GM13976 (cell line): ENCODE measurements at places on chromosomes 1 and 21.

DNA sequence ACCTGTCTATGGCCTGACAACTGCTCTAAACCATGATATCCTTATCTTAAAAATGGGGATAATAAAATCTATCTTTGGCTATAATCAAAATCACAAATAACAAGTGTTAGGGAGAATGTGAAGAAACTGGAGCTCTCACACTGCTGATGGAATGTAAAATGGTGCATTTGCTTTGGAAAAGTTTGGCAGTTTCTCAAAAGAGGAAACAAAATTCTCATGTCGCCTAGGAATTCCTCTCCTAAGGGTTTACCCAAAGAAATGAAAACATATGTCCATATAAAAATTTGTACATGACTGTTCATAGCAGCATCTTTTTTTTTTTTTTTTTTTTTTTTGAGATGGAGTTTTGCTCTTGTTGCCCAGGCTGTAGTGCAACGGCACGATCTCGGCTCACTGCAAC, 64.3 kb downstream of the ZNF281 start:
- no peak for DNase-seq

DNA sequence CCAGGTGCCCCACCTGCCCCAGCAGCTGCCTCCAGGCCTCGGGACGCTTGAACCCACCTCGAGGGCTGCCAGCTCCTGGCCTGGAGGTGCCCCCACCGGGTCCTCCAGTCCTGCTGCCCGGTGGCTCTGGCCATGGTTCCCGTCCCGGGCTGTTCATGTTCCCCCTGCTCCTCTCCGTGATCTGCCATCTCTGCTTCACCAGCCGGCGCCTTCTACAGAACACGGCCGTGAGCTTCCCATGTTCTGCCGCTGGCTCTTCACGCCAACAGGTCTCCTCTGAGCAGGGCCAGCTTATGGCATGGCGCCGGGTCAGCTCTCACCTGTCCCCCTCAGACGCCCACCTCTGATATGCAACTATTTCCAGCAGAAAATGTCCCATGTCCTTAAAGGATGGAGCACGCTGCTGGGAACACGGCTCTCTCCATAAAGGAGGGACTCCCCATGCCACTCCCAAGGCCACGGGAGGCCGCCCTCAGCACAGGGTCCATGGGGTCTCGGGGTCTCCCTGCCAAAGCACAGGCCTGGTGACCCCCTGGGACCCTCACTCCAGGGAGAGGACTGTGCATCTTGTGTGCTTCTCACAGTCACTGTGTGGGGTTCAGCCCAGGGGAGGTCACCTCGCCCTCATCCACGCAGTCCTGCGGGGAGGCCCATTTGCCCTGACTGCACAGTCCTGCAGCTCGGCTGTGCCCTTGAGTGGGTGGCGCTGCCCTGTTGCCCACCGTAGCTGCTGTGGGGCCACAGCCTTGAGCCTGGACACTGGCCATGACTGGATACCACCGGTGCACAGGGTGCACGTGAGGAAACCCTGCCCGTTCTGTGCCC, 36.7 kb downstream of the COL18A1 start:
- no peak for DNase-seq

- no peak for DNase-seq
These were observed 68.0 kb downstream of the LRRN2 start for GRCh38 chr1:204617256-204618147.

- no peak for DNase-seq
These were observed 725.2 kb downstream of the PTPRU start for GRCh38 chr1:29961293-29962059.

DNA sequence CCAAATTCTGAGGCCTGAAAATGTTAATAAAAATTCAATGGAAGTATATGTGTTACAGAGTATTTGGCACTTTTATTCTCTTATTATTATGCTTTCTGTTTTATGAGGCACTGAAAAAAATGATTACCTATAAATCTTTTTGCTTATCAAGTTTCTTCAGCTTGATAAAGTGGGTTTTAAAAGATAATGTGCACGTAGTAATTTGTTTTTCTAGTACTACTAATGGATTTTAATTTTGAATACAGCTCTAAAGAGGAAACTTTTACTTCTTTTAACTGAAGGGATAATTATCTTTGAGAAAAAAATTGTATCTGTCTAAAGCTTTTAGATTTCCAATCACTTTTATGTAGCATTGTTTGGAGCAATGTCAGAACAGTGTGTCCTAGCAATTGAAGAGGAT, 211.4 kb upstream of the L1TD1 start:
- DNase-seq, result no peak

DNA sequence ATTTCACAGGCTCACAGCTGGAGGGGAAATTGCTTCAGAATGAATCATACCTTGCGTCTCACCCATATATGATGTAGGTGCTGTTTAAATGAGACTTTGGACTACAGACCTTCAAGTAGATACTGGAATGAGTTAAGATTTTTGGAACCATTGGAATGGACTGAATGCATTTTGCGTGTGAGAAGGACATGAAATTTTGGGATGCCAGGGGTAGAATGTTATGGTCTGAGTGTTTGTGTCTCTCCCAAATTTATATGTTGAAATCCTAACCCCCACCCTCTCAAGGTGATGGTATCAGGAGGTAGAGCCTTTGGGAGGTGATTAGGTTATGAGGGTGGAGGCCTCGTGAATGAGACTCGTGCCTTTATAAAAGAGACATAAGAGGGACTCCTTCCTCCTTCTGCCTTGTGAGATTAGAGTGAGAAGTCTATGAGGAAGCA, 41.4 kb downstream of the KCNK1 start:
- DNase-seq, result no peak

DNA sequence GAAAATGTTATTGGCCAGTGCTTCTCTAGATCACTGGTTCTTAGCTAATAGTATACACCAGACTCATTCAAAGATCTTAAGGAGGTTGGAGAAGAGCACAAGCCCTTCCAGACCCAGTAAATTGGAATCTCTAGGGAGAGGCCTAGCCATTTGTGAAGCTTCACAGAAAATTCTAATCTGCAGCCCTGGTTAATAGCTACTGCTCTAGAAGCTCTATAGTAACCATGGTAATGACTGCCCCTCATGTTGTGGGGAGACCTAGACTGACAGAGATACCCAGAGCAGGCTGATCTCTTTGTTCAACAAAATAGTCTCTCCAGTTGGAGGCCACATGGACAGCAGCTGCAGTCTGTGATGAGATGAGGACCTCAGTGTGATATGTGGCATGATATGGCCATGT, 31.7 kb downstream of the ARID1A start:
- DNase-seq, result no peak

DNA sequence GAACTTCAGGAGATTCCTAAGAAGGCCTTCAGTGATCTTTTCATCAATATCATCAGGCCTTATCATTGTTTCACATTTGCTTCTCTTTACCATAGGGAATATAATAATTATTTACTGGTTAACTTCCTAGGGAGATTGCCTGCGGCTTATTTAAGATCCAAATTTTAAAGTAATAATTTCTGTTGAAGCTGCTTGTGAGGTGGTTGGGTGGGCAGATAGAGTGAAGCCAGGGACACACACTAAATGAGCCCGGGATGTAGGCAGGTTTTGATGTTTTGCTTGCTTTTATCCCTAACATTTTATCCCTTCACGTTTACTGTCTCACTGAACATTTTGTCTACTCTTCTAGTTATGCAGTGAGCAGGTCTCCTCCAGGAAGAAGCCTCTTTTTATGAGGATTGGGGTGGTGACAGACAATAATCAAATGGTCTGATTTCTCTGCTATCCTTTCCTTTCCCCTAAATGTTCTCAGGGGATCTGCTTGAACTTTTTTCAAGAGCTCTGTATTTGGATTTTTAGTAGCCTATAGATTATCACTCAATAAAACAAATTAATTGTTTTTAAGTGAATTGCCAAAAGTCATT, 164.7 kb downstream of the RUNX1 start:
- DNase-seq, result no peak

DNA sequence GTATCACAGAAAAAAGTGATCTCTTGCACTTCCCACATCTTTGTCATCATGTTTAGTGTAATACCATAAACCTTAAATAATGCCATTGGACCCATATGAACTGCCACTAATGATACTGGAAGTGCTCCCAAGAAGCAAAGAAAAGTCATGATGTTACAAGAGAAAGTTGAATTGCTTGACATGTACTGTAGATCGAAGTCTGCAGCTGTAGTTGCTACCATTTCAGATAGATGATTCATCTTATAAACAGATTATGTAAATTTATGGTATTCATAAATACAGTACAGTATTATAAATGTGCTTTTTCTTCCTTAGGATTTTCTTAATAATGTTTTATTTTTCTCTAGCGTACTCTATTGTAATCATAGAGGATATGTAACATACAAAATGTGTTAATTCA, 30.1 kb upstream of the LAMC2 start:
- DNase-seq, result no peak

GRCh38 chr1:21573971-21574465, 64.8 kb downstream of the ALPL start:
- no peak for DNase-seq

DNA sequence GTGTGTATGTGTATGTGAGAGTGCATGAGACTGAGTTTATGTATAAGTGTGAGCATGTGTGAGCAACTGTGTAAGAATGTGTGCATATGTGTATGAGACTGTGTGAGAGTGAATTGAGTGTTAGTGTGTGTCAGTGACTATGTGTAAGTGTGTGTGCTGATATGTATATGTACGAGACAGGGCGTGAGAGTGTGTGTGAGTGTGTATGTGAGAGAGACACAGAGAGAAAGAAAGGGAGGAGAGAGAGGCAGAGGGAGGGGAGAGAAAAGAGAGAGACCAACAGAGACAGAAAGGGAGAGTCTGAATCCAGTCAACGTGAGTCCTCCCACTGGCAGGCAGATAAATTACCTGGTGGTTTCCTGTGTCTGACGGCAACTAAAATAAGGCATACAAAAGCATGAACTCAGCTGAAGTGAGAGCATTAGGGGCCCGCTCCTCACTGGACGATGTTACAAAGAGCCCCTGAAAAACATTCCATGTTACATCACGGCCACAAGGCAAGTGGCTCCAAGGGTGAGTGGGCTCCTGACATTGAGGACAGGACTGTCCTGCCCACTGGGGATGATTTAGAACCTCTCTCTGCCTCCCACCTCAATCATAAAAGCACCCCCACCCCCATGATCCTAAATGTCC, 66.6 kb upstream of the TIAM1 start:
- no peak for DNase-seq

GRCh38 chr1:69858534-69858933, 290.8 kb downstream of the LRRC7 start:
- DNase-seq, result no peak

DNA sequence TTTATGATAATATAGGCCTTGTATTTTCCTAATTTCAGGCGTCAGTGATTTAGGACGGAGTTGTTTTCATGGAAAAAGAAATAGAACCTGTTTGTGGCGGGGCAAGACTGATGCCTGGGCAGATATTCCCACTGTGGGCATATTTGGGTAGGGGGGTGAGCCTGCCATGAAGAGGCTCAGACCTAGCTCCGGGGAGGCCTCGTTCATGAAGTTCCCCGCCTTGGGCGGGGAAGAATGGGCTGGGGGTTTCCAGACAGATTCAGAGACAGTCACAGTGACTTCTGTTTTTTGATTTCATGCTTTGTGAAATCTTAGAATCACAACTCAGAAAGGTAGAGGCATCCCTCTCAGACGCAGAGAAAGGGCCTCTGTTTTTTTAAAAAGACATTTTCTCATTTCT, 36.1 kb downstream of the RUNX3 start:
- DNase-seq, result peak; percentile 27

DNA sequence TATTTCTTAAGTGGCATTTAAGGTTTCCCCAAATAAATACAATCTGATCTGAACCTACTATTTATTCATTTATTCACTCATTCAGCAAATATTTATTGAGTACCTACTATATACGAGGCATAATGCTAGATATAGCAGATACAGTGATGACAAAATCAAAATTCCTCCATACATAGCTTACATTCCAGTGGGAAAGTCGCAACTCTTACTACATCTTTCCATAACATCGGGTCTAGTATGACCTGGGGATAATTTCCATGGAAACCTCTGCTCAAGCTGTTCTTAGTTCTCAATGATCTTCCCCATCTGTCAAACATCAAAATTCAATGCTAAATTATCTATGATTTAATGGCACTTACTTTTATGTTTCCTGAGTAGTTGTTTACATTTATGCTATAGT, 70.8 kb upstream of the PRKACB start:
- no peak for DNase-seq

- no peak for DNase-seq
These were observed 19.8 kb upstream of the DDAH1 start for GRCh38 chr1:85484716-85485115.

GRCh38 chr1:237043846-237044636, 2.1 kb downstream of the RYR2 start:
- no peak for DNase-seq

DNA sequence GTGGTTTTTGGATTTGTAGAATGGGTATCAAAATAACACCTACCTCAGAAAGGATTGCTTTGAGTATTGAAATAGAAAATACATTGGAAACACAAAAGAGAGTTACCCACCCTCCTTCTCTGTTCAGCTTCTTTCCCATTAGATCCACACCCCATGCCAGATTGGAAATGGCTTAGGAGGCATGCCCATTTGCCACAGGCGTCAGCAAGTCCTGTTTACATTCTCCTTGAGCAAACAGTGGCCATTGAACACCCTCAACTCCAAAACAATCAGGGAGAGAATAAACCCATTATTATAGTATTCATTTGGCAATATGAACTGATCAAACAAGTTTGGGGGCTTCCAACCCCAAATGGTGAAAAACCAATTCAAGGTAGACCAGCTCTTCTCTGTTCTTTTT, 2.4 kb downstream of the ELAPOR1 start:
- no peak for DNase-seq

- DNase-seq, result no peak
These were observed 17.9 kb downstream of the PTPRF start for GRCh38 chr1:43548285-43549271.

- no peak for DNase-seq
These were observed 1.6 kb downstream of the NRIP1 start for GRCh38 chr21:15063081-15063813.

GRCh38 chr1:207306603-207307002, 14.9 kb upstream of the CD55 start:
- DNase-seq, result no peak

- no peak for DNase-seq
These were observed 134.0 kb downstream of the FAM78B start for GRCh38 chr1:166032572-166033371.

DNA sequence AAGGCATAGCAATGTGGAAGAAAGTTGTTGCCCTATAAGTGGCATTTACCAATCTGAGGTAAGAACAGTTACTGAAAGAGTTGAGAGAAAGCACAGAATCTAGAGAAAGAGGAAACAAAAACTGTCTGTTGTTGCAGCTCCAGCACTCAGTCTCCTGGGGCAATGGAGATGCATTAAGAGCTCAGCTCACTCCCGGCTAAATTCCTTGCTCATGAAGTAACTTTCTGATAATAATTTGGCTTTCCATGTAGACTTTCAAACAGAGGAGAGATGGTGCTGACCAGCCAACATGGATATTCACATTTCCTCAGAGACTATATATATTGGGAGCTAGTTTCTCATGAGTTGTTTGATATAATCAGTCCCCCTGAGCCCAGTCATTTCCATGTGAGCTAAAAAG, 135.3 kb downstream of the GDAP2 start:
- no peak for DNase-seq

- no peak for DNase-seq
These were observed 245.4 kb downstream of the KCNJ6 start for GRCh38 chr21:37670883-37671282.

GRCh38 chr1:11967028-11967547, 13.2 kb upstream of the MFN2 start:
- peak; percentile 78 for DNase-seq

GRCh38 chr1:220325306-220325995, 53.2 kb upstream of the RAB3GAP2 start:
- DNase-seq, result no peak

- DNase-seq, result no peak
These were observed 15.0 kb downstream of the CRNN start for GRCh38 chr1:152398812-152399698.

GRCh38 chr1:101365878-101366277, 129.1 kb downstream of the S1PR1 start:
- DNase-seq, result no peak
